Colonic mucosa (tissue), 4 donors: ENCODE measurements at places on chromosomes 3 and 15.
A peak's percentile ranks its signal among the peaks of the same experiment; 100 is the strongest.

DNA sequence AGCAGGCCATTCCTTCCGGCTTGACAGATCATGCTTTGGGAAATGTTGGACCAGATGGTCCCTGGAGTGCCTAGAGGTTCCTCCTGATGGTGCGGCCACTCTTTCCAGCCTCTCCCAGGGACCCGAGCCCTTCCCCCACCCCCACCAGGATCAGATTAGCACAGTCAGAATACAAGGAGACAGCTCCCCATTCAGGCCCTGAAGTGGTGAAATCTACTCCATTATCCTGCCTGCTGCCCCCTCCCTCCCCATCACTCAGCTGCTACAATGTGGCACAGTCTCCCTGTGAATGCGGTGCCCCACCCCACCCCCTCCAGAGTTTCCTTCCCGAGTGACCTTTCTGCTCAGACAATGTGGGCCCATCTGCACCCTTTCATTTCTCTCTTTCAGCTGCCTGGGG lies 29.4 kb downstream of the RNU5B-1 start:
- no peak overlapping the region for H3K4me3 ChIP-seq
- DNase-seq = no peak
- no peaks in the 10 kb centered on the region for H3K27me3 ChIP-seq
- H3K36me3 ChIP-seq = no peaks in the 10 kb centered on the region

DNA sequence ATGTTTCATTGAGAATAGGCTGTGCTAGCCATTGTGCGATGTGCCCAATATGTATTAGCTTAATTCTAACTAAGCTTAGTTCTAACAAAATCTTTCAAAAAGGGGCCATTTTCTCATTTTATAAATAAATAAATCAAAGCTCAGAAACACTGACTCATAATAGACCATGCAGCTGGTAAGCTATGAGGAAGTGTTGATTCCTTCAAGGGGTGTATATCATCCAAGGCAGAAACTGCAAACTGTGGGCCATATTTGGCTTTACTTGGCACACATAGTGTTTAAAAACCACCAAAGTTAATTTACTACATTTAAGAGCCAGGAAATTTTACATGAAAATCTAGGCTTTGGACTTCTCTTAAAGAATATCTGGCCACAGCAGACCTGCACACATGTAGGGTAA lies 136.5 kb downstream of the ZNF621 start:
- DNase-seq = no peak
- H3K27ac ChIP-seq = no peak overlapping the region
- H3K4me3 ChIP-seq = no peak overlapping the region
- no peaks in the 10 kb centered on the region for H3K27me3 ChIP-seq
- H3K4me1 ChIP-seq = no peaks in the 10 kb centered on the region
- H3K36me3 ChIP-seq = no peaks in the 10 kb centered on the region

GRCh38 chr3:149581248-149581647 lies 76.6 kb downstream of the WWTR1 start:
- H3K27me3 ChIP-seq = no peaks in the 10 kb centered on the region
- H3K36me3 ChIP-seq = no peaks in the 10 kb centered on the region
- no peak overlapping the region for H3K27ac ChIP-seq
- H3K4me1 ChIP-seq = no peaks in the 10 kb centered on the region

DNA sequence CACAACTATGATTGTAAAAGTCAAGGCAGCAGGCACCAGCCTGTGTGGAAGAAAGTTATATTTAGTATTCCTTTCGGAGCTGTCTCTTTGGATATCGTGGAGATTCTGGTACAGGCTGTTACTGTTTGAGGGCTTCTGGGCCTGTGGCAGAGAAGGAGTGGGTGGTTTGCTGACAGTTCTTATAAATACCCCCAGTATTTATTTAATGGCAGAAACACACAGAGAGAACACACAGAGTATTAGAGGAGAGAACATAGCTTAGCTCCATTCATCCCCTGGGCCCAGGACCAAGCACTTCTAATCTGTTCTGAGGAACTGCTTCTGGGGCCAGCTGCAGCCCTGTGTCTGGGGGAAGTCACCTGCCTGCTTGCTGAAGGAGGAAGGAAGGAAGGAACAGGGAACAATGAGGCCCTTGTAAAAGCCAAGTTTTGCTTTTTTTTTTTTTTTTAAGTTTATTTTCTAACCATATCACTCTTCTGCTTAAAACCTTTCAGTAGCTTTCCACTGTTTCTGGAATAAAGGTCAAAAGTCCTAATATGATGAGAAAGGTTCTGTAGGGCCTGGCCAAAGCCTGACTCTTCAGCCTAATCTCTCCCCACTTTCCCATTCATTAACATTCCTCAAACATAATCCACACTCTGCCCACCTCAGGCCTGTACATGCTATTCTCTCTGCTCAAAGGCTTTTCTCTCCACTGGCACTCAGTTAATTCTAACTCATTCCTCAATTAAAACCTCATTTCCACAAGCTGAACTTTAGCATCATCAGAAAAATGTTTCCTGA lies 11.8 kb upstream of the PP2D1 start:
- DNase-seq = peak; percentile 45
- no peak overlapping the region for H3K27ac ChIP-seq
- H3K27me3 ChIP-seq = no peaks in the 10 kb centered on the region
- no peaks in the 10 kb centered on the region for H3K4me1 ChIP-seq

DNA sequence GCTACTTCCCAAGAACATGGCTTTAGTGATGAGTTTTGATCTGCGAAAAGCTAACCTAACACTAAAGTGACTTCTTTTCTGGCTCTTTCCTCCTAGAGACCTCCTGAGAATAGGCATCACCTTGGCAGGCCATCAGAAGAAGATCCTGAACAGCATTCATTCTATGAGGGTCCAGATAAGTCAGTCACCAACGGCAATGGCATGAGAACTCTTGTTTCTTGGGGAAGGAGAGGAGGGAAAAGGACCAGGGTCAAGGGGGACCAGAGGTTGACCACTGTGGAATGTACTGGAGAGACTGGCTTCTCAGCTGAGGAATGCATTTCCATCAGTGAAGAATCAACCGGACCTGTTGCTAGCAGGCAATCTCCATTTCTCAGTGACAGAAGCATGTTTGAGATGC lies 463.9 kb downstream of the EPHB1 start:
- H3K4me1 ChIP-seq = no peaks in the 10 kb centered on the region
- no peak overlapping the region for H3K4me3 ChIP-seq
- H3K36me3 ChIP-seq = no peaks in the 10 kb centered on the region
- H3K27me3 ChIP-seq = no peaks in the 10 kb centered on the region
- DNase-seq = no peak

GRCh38 chr15:37520882-37521281 lies 413.6 kb upstream of the TMCO5A start:
- no peaks in the 10 kb centered on the region for H3K4me1 ChIP-seq
- no peak overlapping the region for H3K4me3 ChIP-seq
- no peak overlapping the region for H3K27ac ChIP-seq
- no peaks in the 10 kb centered on the region for H3K27me3 ChIP-seq
- no peak for DNase-seq
- H3K36me3 ChIP-seq = no peaks in the 10 kb centered on the region
